Thymus (tissue), 14 donors: ENCODE measurements at places on chromosomes 12 and 14.

DNA sequence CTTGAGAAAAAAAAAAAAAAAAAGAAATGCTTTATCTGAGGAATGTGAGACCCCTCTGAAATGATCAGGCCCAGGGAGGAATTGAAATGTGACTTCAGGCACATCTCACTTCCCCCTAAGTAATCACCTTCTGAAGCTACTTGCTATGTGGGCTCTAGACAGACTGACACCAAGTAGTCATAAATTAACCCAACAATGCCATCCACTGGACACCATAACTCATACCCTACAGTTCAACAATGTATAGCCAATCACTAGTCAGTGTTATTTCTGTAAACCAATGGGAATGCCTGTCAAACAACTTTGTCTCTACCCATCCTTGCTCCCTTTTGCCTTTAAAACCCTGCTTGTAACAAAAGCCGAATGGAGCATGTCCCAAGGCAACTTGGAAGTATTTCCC lies 182.7 kb upstream of the TMPO start:
- no peak for DNase-seq

DNA sequence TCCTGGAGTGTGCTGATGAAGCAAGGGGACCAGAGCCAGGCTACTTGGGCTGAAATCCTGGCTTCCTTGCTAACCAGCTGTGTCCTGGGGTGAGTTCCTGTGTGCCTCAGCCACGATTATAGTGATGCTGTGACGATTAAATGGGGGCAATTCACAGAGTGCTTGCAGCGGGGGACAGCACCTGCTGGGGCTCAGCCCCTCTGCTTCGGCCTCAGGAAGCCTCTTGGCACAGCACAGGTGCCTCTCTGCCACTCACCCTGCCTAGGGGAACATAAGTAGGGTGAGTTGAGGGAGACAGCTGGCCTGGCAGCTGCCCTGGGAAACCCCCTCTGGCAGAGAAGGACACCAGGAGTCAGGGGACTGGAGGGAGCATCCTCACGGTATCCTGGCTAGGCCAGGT lies 9.4 kb downstream of the KRT80 start:
- no peak for DNase-seq

DNA sequence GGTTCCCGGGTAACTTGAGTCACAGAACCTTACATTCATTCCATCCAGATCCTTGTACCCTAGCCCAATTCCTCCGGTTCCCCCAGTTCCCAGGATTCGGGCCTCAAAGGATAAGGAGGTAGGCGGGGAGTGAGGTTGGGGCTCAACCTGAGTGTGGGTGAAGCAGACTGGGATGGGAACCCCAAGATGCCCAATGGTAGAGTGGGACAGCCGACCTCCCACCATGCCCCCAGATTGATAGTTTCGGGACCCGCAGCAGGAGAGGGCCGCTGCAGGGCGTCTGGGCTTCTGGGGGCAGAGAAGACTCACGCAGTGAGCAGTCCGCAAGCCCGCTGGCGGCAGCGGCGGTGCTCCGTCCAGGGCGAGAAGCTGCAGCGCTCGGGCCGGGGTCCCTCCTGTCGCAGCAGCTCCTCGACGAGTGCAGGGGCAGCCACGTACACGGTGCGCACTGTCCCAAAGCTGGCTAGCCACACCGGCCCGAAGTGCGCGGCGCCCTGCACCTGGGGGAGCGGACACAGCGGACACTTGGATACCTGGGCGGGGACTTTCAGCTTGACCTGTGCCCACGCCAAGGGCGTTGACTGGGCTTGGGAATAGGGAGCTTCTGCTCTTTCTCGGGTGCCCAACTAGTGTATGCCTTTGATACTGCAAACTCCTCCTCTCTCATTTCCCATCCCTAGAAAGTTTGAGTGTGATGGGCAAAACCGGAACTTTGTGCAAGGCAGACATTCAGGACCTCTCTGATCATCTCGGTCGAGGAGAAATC lies 997 bp downstream of the CYP27B1 start:
- no peak for DNase-seq

DNA sequence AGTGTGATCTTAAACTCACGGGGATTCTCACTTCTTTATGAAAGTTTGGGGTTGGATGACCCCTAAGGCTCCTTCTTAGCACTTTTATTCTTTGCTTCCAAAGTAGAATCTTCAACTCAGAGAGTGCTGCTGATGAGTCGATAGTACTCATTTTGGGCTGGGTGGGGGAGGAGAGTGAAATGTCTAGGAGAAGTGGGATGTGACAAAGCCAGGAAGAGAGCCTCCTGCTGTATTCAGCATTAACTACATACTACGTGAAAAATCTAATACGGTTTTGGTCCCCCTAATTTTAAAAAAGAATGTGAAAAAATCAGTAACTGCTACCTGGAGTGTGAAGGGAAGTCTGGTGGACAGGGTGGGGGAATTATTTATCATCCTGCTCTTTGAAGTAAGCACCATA lies 148.3 kb downstream of the SAMD4A start:
- DNase-seq: no peak

DNA sequence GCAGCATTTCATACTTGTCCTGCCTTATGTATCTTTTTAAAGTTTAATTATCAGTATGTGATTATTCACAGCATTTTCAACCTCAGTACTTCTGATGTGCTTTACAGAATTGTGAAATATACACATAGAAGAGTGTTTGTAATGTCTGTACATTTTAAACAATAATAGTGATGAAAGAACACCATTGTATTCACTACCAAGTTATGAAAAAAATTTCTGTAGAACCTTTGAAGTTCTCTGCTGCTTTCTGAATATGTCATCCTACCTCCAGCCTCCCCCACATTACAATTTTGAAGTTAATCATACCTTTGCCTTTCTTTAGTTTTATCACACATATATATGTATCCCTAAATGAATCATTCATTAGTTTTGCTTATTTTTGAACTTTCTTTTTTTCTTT lies 24.8 kb downstream of the FRMD6 start:
- no peak for DNase-seq

GRCh38 chr14:44151130-44151820 lies 355.8 kb downstream of the FSCB start:
- no peak for DNase-seq

GRCh38 chr14:39673270-39673711 lies 241.1 kb upstream of the FBXO33 start:
- DNase-seq: no peak

DNA sequence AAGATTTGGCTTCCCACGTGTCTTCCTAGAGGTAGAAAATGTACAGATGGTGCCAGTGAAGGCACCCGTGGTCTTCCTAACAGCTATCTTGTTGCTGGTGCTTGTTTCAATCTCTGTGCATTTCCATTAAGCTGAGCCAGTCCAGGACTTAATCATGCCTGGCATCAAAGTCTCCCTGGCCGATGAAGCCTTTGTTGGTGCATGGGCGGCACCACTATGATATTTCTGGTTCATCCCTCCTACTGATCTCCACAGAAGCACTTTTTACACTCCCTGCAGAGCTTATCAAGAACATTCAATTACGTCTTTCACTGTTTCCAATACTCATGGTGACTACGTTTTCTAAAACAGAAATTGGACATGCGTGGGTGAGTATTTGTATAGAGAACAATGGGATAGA lies 128.4 kb downstream of the TTC8 start:
- no peak for DNase-seq

DNA sequence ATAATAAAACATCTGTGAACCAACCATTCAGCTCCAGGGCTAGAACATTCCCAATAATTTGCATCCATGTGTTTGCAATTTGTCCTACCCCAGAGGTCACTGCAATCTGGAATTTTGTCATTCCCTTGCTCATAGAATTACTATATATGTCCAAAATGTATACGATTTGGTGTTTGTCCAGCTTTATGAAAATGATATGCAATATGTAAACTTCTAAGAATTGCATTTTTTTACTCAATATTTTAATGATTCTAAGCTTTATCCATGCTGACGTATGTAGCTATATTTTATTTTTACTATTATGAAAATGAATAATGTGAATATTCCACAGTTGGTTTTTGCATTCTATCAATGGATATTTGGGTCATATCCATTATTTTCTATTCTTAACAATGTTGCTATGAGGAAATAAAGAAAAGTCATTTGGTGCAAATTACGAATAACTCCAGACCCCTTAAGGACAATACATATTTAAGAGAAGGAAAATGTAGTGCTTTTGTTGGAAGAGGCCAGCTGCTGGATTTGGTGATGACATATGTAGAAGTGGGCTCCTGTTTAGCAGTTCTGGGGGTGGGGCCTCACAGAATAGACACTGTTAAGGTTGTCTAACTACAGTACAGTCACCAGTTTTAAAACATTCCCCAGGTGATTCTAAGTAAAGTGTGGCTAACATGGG lies 139.4 kb downstream of the SLC38A4 start:
- no peak for DNase-seq

DNA sequence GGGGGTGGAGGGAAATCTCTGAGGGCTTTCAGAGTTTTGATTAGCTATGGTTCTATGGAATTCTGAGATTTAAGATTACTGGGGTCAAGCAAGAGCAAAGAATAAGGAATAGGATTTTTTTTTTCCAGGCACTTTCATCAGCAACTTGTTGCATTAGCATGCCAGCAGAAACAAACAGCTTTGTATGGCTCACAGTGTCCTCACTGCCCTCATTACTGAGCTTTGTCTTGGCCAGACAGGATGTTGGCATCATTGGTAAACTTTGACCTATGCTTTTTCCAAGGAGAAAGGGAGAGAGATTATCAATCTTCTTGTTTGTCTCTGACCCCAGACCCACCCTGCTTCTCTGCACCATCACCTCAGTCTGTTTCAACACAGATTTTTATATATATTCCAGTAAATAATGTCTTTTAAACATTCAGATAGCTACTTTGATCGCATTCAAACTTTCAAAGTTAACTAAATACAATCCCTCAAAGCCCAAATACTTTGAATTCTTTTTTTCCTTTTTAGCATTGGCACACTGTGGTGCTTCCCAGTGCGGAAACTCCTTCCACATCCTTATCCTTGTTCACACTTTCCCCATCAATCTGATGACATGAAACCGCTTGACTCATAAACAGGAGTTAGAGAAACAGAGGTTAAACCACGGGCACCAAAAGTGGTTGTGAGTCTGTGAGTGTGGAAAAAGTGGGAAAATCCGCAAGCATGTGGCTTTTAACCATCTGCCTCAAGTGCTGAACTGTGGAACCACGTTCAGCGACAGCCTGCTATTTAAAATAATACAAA lies 282.2 kb upstream of the FAR2 start:
- no peak for DNase-seq

DNA sequence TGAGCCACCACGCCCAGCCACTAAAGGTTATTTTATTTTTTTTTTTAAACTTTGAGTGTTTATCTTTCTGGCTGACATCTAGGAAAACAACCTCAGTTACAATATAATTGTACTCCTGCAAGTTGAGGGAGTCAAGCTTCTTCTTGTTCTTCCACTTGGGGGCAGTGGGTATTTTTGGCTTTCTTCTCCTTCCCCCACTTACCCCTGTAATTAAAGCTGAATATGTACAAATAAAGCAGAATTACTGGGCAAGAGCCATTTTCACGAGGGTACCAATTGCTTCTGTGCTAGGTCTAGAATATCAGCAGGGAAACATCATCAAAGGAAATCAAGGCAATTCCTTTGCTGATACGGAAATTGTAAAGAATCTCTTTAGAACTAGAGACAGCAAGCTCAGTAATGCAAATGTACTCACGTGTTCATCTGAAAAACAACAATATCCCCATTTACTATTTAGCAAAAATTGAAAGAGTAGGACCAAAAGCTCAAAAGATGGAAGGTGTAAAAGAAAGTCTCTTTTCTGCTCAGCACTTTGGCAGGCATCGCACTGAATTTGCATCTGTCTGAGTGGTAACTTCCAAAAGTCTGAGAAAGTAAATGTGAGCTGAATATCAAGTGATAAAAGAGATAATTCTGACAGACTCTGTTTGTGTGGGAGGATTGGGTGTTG lies 72.8 kb downstream of the TAOK3 start:
- DNase-seq: no peak
